Upper lobe of right lung (tissue), 1 donor: ENCODE measurements at places on chromosomes 5 and 9. TPM values are rescaled to one million over a fixed set of nuclear protein-coding genes. Genes with fewer than 3 reads are reported as not detected.

DNA sequence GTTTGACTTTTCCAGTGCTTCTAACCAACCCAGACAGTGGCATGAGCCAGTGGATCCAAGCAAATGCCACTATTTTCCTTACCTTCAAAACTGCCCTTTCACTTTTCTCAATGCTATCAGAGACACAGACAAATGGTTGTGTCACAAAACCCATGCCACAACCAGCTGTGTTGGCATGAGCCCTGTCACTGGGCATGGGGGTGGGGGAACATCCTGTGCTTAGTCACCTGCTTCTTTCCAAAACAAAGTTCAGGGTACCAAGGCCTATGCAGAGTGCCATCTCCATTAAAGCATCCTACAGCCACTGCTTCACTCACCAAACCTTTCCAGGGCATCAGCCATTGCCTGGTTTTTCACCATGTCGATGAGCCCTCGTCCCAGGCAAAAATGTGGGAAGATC, 30.1 kb downstream of the NIPSNAP3B start:
- H3K27me3 ChIP-seq: no peaks in the 10 kb centered on the region
- H3K36me3 ChIP-seq: peaks cover 99% of the 10 kb centered on the region
- no peak overlapping the region for H3K4me3 ChIP-seq
- no peak overlapping the region for H3K27ac ChIP-seq

GRCh38 chr5:90959262-90959661, 400.7 kb downstream of the ADGRV1 start:
- no peaks in the 10 kb centered on the region for H3K27me3 ChIP-seq
- H3K27ac ChIP-seq: no peak overlapping the region
- no peak for DNase-seq
- peaks cover 5% of the 10 kb centered on the region for H3K4me1 ChIP-seq

DNA sequence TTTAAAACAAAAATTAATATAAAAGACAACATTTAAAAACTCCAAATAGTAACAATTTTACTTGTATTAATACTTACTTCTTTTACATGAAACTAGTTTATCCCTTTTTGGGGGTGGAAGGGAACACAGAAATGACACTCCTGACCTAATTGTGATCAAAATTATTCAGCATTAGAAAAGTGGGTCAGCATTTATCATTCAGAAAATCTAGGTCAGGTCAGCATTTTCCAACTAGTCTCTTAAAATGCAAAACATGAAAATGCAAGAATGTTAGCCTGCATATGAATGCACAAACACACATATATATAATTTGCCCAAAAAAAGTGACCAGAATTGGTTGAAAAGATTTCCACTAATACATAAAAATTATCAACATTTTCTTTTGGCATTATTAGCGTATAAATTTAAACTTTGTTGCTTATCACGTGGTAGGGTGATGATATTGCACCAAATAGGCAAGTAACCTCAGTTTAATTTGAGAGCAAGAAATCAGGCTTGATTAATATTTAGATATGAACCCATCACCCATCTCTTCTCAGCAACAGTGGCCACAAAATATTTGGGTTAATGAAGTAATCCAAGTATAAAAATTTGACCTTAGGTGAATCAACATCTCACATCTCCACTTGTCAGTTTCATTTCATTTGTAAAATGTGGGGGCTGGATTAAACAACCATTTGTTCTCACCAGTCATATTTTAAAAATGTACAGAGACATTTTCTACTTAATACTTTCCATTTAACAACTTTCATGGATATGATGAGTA, 5.7 kb downstream of the TMEM167A start:
- no peaks in the 10 kb centered on the region for H3K27me3 ChIP-seq
- no peaks in the 10 kb centered on the region for H3K36me3 ChIP-seq
- H3K4me3 ChIP-seq: no peak overlapping the region
- H3K4me1 ChIP-seq: peaks cover 23% of the 10 kb centered on the region
- DNase-seq: no peak
- H3K27ac ChIP-seq: no peak overlapping the region

GRCh38 chr5:123809594-123810221, 297.7 kb downstream of the CSNK1G3 start:
- H3K4me1 ChIP-seq: peaks cover 14% of the 10 kb centered on the region
- no peaks in the 10 kb centered on the region for H3K27me3 ChIP-seq
- DNase-seq: no peak
- H3K36me3 ChIP-seq: no peaks in the 10 kb centered on the region
- no peak overlapping the region for H3K27ac ChIP-seq

DNA sequence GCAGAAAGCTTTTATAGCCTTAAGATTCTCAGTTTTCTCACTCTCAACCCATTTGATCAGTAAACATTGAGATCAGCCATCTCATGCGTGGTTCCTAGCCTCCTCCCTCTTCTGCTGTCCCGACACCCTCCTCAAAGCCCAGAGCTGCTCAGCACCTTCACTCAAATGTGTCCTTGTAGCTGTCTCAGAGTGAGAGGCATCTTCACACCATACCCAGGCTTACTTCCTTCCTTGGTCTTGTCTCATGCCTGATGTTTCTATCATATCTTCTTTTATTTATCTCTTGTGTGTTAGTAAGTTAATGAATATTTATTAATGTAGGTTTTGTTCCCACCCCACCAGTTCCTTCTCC, 72.4 kb upstream of the SNX2 start:
- no peaks in the 10 kb centered on the region for H3K4me1 ChIP-seq
- no peak for DNase-seq
- H3K36me3 ChIP-seq: no peaks in the 10 kb centered on the region
- no peak overlapping the region for H3K27ac ChIP-seq
- H3K27me3 ChIP-seq: no peaks in the 10 kb centered on the region

DNA sequence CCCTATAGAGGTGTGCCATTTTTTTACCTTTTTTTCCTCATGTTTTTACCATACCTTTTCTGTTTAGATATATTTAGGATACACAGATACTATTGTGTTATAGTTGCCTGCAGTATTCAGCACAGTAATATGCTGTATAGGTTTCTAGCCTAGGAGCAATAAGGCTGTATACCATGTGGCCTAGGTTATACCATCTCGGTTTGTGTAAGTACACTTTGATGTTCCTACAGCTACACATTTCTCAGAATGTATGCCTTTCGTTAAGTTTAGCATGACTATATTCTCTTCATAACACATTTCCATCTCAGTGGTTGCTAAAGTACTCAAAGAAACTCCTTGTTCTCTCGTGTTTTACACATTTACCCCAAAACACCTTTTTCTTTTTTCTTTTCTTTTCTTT, 23.0 kb downstream of the UBE2D2 start:
- no peaks in the 10 kb centered on the region for H3K27me3 ChIP-seq
- no peaks in the 10 kb centered on the region for H3K36me3 ChIP-seq
- no peak overlapping the region for H3K27ac ChIP-seq
- H3K4me3 ChIP-seq: no peak overlapping the region

Gene PCDHB3
- 1.9 TPM for total RNA-seq

Gene GLRA1
- not detected for total RNA-seq

Gene SH3TC2
- 1.4 TPM for total RNA-seq

Gene STPG3
- total RNA-seq: not detected

Gene TMEM215
- total RNA-seq: not detected
